Pulmonary artery endothelial cell (primary cell): ENCODE measurements at places on chromosomes 3 and 15. TPM values are rescaled to one million over a fixed set of nuclear protein-coding genes. Genes with fewer than 3 reads are reported as not detected.

ACAP2 gene
- 47.7 and 52.8 TPM in 2 replicates for total RNA-seq

ANKUB1 gene
- total RNA-seq, result not detected in 2 replicates

CCDC39 gene
- total RNA-seq, result not detected in 2 replicates

MEX3B gene
- 7.9 and 9.6 TPM in 2 replicates for total RNA-seq

GFM1 gene
- 72.0 and 87.9 TPM in 2 replicates for total RNA-seq

LMAN1L gene
- not detected in 2 replicates for total RNA-seq

APBA2 gene
- total RNA-seq, result 42.1 and 44.5 TPM in 2 replicates

STAC gene
- not detected in 2 replicates for total RNA-seq

TRPM1 gene
- total RNA-seq, result 0.25 and 0.26 TPM in 2 replicates

LIPH gene
- 0.04 and 0.07 TPM in 2 replicates for total RNA-seq

OXTR gene
- 0.07 and 0.28 TPM in 2 replicates for total RNA-seq

GALNT15 gene
- 18.8 and 97.1 TPM in 2 replicates for total RNA-seq

SERPINI2 gene
- not detected in 2 replicates for total RNA-seq

ARPIN gene
- 12.5 and 13.0 TPM in 2 replicates for total RNA-seq

DNASE1L3 gene
- total RNA-seq, result 0.07 and 0.20 TPM in 2 replicates

MAGI1 gene
- 24.5 and 28.1 TPM in 2 replicates for total RNA-seq

HGD gene
- total RNA-seq, result 0.26 TPM in 1 of 2 replicates, not detected in the other

RASL12 gene
- total RNA-seq, result not detected in 2 replicates

ANKRD63 gene
- total RNA-seq, result 0.20 TPM in 1 of 2 replicates, not detected in the other

SERINC4 gene
- not detected in 2 replicates for total RNA-seq

GOLGA6L7 gene
- not detected in 2 replicates for total RNA-seq

MST1R gene
- 0.99 and 1.0 TPM in 2 replicates for total RNA-seq

KCNH8 gene
- under 0.01 TPM in 1 of 2 replicates, not detected in the other for total RNA-seq

TM4SF4 gene
- not detected in 2 replicates for total RNA-seq

DNAJC17 gene
- total RNA-seq, result 38.2 and 48.7 TPM in 2 replicates

WNT5A gene
- total RNA-seq, result 0.04 and 0.07 TPM in 2 replicates

PAK6 gene
- not detected in 2 replicates for total RNA-seq

POMGNT2 gene
- 6.5 and 6.9 TPM in 2 replicates for total RNA-seq

PCLAF gene
- 37.7 and 49.8 TPM in 2 replicates for total RNA-seq

GHSR gene
- not detected in 2 replicates for total RNA-seq

SHF gene
- 1.2 and 1.9 TPM in 2 replicates for total RNA-seq

ZIC1 gene
- total RNA-seq, result 2.1 and 6.9 TPM in 2 replicates

BCHE gene
- under 0.01 TPM in 1 of 2 replicates, not detected in the other for total RNA-seq

GOLGA8J gene
- 0.11 TPM in 1 of 2 replicates, not detected in the other for total RNA-seq

CPNE9 gene
- not detected in 2 replicates for total RNA-seq

STARD5 gene
- 0.20 and 0.71 TPM in 2 replicates for total RNA-seq

CDHR4 gene
- not detected in 2 replicates for total RNA-seq

GHRL gene
- not detected in 2 replicates for total RNA-seq

GABRA5 gene
- total RNA-seq, result not detected in 2 replicates

PIF1 gene
- total RNA-seq, result 8.8 and 14.7 TPM in 2 replicates

GOLGA8N gene
- 1.4 and 3.9 TPM in 2 replicates for total RNA-seq

HAPLN3 gene
- total RNA-seq, result 15.5 and 35.9 TPM in 2 replicates

SNTN gene
- total RNA-seq, result not detected in 2 replicates

GP5 gene
- total RNA-seq, result 0.07 TPM in 2 replicates

FRMD4B gene
- 96.7 and 103 TPM in 2 replicates for total RNA-seq

MASP1 gene
- total RNA-seq, result 0.20 and 0.46 TPM in 2 replicates

SOX2 gene
- total RNA-seq, result not detected in 2 replicates

CACNA2D2 gene
- total RNA-seq, result not detected in 2 replicates

ST8SIA2 gene
- not detected in 2 replicates for total RNA-seq

HTD2 gene
- total RNA-seq, result 5.4 and 8.7 TPM in 2 replicates

MAP6D1 gene
- total RNA-seq, result 2.2 and 2.9 TPM in 2 replicates

XCR1 gene
- not detected in 2 replicates for total RNA-seq

SLC28A2 gene
- not detected in 2 replicates for total RNA-seq

GABRB3 gene
- 0.07 and 0.59 TPM in 2 replicates for total RNA-seq

FAM219B gene
- total RNA-seq, result 38.2 and 41.3 TPM in 2 replicates
